Left lobe of liver (tissue), 2 donors: ENCODE measurements at places on chromosomes 1 and 21.

- DNase-seq = no peak
These were observed 217.7 kb downstream of the URB2 start for GRCh38 chr1:229843627-229844238.

- no peak for DNase-seq
These were observed 44.0 kb upstream of the LMO4 start for GRCh38 chr1:87284456-87285240.

DNA sequence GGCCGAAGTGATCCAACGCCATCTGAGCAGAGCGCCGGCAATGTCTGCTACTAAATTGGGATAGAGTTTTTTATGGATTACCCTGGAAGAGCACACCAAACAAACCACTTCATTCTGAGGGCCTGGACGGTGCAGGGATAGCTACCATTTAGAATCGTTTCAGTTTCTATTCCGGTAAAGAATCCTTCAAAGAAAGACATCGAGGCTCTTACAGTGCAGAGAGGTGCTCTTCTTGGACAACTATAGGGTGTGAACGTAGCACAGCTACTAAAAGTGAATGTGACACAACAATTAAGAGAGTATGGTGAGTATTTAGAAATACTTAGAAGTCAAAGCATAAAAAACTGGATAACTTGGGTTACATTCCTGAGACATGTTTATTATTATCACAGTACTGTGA is 16.1 kb downstream of the HIVEP3 start:
- no peak for DNase-seq

DNA sequence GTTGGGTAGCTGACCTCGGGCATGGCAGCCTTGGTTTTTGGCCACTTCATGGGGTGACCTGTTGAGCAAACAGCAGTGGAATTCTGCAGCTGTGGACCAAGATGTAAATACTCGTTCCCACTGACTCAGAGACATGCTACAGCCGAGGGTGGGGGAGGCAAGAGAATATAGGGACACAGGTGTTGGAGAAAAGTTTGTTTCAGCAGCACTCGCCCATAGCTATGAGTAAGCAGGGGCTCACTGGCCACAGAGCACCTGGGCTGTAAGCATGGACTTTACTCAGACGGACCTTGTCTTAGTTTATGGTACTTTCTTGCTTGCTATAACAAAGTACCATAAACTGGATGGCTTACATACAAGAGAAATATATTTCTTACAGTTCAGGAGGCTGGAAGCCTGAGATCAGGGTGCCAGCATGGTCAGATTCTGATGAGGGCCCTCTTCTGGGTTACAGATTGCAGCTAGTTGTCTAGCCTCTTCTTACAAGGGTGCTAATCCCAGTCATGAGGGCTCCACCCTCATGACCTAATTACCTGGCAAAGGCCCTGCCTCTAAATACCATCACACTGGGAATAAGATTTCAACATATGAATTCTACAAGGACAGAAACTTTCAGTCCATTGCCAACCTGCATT is 437.2 kb upstream of the DAB1 start:
- DNase-seq = no peak

DNA sequence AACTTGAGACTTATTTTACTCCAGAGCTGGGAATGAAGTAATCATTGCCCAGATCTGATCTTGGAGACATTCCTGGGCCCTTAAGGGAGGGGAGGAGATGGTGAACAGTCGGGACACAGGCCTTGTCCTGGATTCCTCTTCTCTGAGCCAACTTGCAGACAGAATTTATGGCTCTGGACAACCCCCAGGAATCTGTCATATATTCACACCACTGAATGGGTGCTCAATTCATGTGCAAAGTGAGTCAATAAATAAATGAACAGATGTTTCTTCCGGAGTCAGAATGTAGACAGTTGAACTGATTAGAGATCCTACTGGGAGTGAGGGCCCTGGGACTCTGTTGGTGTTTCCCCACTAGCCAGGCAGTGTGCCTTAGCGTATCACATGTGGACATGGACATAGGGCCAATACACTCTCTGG is 2.6 kb downstream of the TUFT1 start:
- no peak for DNase-seq

DNA sequence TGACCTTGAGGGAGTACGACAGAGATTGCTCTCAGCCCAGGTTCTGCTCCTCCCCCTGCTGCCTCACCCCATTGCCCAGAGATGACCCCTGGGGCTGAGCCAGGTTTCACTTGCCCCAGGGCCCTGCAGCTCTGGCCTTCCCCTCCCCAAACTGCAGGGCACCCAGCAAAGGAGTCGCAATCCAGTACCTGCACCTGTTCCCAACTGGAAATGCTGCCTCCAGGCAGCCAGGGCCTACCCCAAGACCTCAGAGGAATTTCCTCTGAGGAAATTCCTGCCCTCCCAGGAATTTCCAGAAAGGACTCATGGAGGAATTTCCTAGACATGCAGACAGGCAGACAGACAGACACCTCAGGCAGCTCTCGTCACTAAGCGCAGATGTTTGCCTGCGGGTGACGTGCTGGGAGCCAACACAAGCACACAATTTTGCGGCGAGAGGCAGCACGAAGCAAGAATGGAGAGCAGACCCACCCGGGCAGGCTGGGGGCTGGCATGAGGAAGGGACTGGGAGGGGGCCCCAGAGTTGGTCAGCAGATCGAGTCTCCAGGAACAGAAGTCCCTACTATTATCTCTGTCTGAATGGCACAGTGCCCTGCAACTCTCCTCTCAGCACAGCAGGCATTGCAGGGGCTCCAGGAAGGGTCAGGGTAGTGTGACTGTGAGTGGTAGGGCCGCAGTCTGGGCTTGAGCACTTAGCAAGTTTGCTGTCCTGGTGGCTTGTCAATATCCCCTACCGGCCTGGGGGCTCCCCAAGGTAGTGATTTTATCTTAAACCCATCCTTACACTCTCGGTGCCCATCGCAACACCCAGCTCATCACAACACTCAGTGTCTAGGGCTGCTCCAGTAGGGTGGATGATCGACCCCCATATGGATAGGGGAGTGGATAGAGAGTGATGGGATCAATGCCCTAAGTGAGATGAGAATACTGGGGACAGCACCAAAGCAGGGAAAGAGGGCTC is 2.9 kb upstream of the EFNA1 start:
- DNase-seq = peak; percentile 92

DNA sequence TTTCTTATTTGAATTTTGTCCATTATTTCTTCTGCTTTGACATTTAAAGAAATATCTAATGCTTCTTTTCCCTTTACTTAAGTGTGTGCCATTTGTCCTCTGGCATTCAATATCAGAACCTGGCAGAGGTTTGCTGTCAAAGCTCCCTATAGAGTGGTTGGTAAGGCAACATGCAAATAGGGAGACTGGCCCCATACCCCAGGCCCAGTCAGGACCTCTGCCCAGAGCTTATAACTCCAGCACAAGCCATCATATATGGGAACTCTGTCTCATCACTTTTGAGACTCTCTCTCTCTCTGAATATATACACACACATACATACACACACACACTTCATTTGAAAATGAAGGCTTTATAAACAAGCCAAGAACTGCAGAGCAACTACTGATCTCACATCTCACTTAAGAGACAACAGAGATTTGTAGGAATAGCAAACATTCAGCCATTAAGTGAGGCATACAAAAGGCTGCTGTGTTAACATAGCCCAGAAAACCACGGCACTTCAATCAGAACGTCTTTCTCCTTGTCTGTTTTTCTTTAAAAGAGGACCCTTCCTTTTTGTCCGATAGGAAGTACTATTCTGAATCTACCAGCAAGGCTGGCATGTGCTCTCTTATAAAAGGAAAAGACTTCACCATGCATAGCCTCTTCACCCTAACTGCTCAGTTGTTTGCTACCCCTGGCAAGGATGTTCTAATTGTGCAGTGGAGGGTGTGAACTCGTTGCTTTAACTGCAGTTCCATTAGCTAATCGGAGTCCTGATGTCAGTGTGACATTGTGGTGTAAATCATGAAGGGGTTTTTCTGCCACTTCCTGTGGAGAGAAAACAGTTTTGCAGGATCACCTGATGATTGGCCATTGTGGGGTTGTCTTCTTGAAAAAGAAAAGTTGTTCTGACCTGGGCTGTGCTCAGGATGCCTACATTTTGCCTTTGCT is 101.7 kb downstream of the NR5A2 start:
- DNase-seq = no peak
